ENCODE measurements at places on chromosomes 5 and 9. TPM values are rescaled to one million over a fixed set of nuclear protein-coding genes. Genes with fewer than 3 reads are reported as not detected.

Gene MARVELD2
- 32.4 TPM for total RNA-seq

Gene RIMOC1
- total RNA-seq, result 28.2 TPM

Gene SMIM3
- total RNA-seq, result 28.3 TPM

Gene SHROOM1
- total RNA-seq, result 24.2 TPM

Gene CACFD1
- total RNA-seq, result 39.8 TPM

Gene CYLC2
- not detected for total RNA-seq

Gene PCDHGC4
- 1.8 TPM for total RNA-seq

Gene ADAMTS19
- total RNA-seq, result not detected

Gene GPR107
- 39.3 TPM for total RNA-seq

Gene POLK
- 38.2 TPM for total RNA-seq

Gene COL5A1
- 37.8 TPM for total RNA-seq

Gene STK32A
- 10.2 TPM for total RNA-seq

Gene ALDH1B1
- 13.7 TPM for total RNA-seq

Gene TPPP
- 16.1 TPM for total RNA-seq

Gene ENHO
- 0.61 TPM for total RNA-seq

Gene IL13
- total RNA-seq, result not detected

Gene PLCXD3
- total RNA-seq, result 2.6 TPM

Gene TMEM245
- 92.1 TPM for total RNA-seq

Gene HAVCR1
- not detected for total RNA-seq

Gene TRIM23
- total RNA-seq, result 14.7 TPM

Gene SEMA6A
- 33.3 TPM for total RNA-seq

Gene SPATA31A3
- total RNA-seq, result not detected

Gene CMYA5
- total RNA-seq, result 2.7 TPM

Gene MYMK
- total RNA-seq, result not detected

Gene BTNL3
- not detected for total RNA-seq

Gene ADAMTS16
- 0.26 TPM for total RNA-seq

Gene OR1Q1
- total RNA-seq, result not detected

Gene CCL27
- total RNA-seq, result not detected

Gene TLR4
- total RNA-seq, result 45.9 TPM

Gene BARHL1
- not detected for total RNA-seq

Gene MOB3B
- 17.8 TPM for total RNA-seq

Gene SPAG8
- total RNA-seq, result 2.8 TPM

Gene LCN9
- not detected for total RNA-seq

Gene ADAMTS2
- total RNA-seq, result 16.4 TPM

Gene KCNMB1
- total RNA-seq, result 1.5 TPM

Gene LMX1B
- total RNA-seq, result 0.14 TPM

Gene DBN1
- 34.6 TPM for total RNA-seq

Gene OBP2B
- total RNA-seq, result not detected

Gene IRX1
- 7.5 TPM for total RNA-seq

Gene CTXN3
- total RNA-seq, result not detected

Gene PCDHB8
- 2.4 TPM for total RNA-seq

Gene IL3
- not detected for total RNA-seq

Gene MRPS2
- total RNA-seq, result 23.0 TPM

Gene LOX
- total RNA-seq, result 26.8 TPM

Data from upper lobe of right lung (tissue), 1 donor.